Activated CD4-positive, alpha-beta T cell treated with anti-CD3 and anti-CD28 coated beads, Interleukin-10, Interleukin-2, amounts not matched to agents 100 ng/mL and 50 ng/mL, durations not matched to agents 16 hours and 8 hours (primary cell): ENCODE measurements at places on chromosomes 13 and 19.
A peak's percentile ranks its signal among the peaks of the same experiment; 100 is the strongest.

DNA sequence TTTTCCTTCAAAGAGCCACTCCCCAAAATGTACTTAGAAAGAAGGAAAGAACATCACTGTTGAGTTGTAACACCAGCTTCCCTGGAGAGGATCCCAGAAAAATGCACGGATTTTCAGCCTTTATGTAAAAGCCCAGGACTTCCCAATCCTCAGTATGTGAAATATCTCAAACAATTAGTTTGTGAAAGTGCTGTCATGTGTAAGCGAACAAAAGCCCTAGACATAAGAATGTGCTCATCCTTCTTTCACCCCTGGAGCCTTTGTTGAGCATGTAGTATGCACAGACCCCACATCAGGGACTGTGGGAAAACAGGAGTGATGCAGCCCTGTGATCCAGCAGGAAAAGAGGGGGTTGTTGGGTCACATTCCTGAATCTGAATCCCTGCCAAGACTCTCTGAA, 441.4 kb upstream of the ZNF507 start:
- DNase-seq = no peak

GRCh38 chr13:110561344-110562035, at the start of gene RAB20:
Gene RAB20, minus strand, starts transcription at chr13:110561722. Its CDS starts 203 bp downstream, at chr13:110561519.
- DNase-seq = peak; percentile 76

DNA sequence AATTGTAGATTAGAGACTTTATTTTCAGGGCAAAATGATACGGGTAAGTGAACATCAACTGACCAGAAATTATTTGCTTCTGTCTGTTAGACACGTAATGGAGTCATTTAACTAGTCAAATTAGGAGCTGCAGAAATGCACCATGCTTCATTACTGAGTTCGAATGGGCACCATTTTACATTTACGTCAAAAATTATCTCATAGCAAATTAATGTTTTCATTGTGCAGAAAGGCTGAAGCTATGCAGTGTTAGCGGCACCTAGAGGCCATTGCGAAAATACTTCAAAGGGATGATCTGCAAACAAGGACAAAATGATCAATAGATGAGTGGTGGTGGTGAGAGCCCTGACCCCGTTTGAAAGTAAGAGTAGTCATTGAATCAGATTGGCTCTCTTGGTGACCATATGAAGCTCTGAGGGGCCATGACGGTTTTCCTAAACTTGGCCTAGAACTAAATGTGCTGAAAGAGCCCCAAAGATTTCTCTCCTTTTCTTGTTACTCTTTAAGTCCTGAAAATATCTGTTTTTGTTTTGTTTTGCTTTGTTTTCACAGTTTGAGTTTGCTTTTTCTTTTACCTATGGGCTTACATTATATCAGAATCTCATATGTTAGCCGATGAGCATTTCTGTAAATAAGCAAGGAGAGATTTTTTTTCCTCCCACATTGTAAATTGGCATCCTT, 277.9 kb downstream of the ZNF536 start:
- DNase-seq = peak; percentile 54

GRCh38 chr13:28464861-28465460, 30.0 kb downstream of the FLT1 start:
- DNase-seq = no peak

- DNase-seq = no peak
Measured at GRCh38 chr19:29512748-29513147, 13.0 kb upstream of the VSTM2B start.

GRCh38 chr13:101301053-101301452, 115.3 kb downstream of the NALCN start:
- no peak for DNase-seq

- DNase-seq = no peak
Measured at GRCh38 chr13:28052945-28053344, 47.4 kb downstream of the FLT3 start.

GRCh38 chr19:12649941-12650340, 16.6 kb downstream of the MAN2B1 start:
- no peak for DNase-seq

- no peak for DNase-seq
Measured at GRCh38 chr19:8518536-8518935, 4.6 kb upstream of the ZNF414 start.

GRCh38 chr13:76854894-76855293, 31.3 kb downstream of the KCTD12 start:
- DNase-seq = no peak

GRCh38 chr19:12777217-12778016, 2.1 kb upstream of the HOOK2 start:
- peak; percentile 89 for DNase-seq

DNA sequence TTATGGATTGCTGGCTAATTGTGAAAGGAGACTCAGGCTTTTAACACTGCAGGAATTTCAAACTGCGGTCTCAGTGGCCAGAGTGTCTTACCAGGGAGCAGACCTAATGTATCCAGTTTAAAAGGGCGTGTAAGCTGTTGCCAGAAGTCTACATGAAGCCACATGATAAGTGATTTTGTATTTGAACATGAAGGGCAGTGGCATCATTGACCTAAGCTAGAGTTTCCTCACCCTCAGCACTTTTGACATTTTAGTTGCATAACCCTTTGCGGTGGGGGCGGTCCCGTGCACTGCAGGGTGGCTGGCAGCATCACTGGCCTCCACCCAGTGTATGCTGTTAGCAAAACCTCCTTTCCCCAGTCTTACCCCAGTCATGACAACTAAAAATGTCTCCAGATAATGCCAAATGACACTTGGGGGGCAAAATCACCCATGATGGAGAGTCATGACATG, 23.7 kb upstream of the GPR18 start:
- peak; percentile 70 for DNase-seq

DNA sequence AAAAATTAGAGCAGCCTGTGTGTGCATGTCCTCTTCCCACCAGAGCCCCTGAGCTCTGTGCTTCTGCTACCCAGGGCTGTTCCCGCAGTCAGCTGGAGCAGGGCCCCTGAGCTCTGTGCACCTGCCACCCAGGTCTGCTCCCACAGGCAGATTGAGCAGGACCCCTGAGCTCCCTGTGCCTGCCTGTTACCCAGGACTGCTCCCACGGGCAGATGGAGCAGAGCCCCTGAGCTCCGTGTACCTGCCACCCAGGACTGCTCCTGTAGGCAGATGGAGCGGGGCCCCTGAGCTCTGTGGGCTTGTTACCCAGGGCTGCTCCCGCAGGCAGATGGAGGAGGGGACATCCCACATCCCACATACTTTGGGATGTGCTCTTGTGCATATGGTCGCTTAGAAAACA, 186.8 kb upstream of the SOX1 start:
- no peak for DNase-seq

DNA sequence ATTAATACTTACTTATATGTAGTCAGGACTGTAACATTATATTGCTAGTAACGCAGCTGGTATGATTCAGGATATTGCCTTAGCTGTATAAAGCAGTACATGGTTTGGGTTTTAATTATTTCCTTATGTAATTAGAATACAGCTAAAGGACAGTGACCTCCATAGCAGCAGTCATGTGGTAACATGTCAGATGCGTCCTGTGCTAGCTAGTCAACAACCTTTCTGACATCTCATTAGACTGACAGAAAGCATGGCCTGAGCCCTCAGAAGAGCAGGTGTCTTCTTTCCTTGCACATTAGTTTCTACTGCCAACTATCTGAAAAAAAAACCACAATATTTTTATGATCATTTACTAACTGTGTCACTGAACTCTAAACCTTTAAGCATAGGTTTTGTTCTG, 122.2 kb downstream of the MAB21L1 start:
- DNase-seq = no peak

- DNase-seq = no peak
Measured at GRCh38 chr19:53549340-53549739, 11.4 kb downstream of the ZNF331 start.

DNA sequence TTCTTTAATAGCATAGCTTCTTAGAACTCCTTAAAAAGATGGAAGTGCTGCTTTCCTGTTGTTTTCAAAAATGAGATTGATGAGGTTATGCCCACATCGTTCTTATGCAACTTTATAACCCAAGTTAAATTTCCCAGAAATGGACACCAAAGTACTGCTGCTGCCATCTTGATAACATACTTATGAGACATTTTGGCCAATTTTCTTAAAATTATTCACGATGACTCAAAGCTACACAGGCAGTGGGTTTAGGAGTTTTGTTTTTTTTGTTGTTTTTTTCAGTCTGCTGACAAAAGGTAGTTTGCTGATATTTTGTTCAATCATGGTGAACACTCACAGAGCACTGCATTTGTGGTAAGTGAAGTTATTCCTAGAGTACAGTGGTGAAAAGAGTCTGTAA, 54.9 kb upstream of the RFC3 start:
- DNase-seq = peak; percentile 33

GRCh38 chr19:45191375-45191774, 12.8 kb downstream of the BLOC1S3 start:
- no peak for DNase-seq

DNA sequence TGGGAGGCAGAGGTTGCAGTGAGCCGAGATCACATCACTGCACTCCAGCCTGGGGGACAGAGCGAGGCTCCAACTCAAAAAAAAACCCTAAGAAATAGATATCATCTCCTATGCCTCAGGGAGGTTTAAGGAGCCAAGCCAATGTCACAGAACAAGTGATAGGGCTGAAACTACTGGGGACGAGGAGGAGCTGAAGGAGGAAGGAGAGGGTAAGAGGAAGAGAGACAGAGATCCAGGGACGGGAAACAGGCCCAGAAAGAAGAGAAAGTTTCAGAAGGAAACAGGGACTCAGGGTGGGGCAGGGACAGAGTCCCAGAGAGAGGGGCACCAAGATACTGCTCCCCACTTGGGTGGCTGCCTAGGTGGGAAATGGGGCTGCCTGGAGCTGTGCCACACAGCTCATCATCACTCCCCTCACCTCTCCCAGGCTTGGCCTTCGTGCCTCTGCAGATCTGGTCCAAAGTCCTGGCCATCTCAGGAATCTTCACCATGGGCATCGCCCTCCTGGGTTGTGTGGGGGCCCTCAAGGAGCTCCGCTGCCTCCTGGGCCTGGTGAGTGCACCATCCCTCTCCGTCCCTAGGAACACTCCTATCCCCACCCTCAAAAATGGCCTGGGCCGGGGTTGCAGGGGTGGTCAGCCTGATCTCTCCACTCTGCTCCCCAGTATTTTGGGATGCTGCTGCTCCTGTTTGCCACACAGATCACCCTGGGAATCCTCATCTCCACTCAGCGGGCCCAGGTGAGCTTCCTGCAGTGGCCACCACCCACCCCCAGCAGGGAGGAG, 1.5 kb downstream of the CD37 start:
- DNase-seq = no peak

GRCh38 chr13:109128121-109128520, 498.7 kb downstream of the MYO16 start:
- no peak for DNase-seq

DNA sequence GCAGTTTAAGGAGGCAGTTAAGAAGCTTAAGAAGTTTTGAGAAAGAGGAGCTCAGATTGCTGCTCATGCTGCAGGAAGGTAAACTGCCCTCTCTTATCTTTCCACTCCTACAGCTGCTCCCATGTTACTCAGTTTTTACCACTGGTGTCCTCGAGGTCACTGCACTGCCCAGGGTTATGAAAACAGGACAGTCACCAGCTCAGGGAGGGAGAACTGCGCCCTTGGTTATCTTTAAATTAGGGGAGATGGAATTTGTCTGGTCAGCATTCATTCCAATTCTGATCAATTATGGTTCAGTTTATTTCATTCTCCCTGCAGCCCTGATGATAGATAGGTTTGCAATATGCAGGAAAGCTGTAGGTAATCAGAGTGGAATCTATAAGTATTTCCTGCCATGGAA, 10.8 kb upstream of the SLC46A3 start:
- DNase-seq = no peak

DNA sequence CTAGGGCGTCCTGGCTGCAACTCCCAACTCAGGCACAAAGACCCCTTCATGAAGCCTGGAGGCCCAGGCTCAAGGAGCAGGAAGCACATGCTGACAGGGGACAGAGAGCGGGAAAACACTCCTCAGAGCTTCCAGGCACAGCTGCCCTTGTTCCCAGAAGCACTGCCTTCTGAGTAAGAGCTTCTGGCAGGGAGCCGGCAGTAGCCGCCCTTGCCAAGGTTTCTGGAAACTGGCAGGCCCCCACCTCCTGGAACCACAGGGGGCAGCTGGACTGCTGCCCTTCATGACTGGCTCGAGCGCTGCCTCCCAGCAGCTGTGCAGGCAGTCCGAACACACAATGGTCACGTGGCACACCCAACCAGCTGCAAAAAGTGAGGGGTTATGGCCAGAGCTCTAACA, 33.6 kb upstream of the EPHX3 start:
- no peak for DNase-seq

GRCh38 chr19:37817180-37817981, 38.0 kb upstream of the ZNF573 start:
- DNase-seq = no peak

- no peak for DNase-seq
Measured at GRCh38 chr13:41780715-41781706, 179.9 kb downstream of the VWA8 start.

- no peak for DNase-seq
Measured at GRCh38 chr13:27549406-27549981, 70.8 kb downstream of the LNX2 start.

DNA sequence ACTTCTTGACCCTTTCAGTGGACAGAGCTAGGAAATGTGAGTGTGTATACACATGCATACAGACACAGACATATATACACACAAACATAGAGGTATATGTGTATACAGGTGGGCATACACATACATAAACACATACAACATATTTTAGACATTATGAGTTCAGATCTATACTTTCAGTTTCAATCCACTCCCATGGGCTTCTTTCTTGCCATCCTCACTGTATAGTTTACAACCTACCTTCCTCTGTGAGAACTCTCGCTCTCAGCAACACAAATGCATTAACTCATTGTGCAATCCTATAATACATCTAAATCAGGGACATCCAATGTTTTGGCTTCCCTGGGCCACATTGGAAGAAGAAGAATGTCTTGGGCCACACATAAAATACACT, 21.2 kb upstream of the SCEL start:
- no peak for DNase-seq

- no peak for DNase-seq
Measured at GRCh38 chr19:30023330-30023729, 81.3 kb downstream of the URI1 start.
